ENCODE measurements at places on chromosomes 7 and 10. TPM values are rescaled to one million over a fixed set of nuclear protein-coding genes. Genes with fewer than 3 reads are reported as not detected.

FRMPD2 gene
- total RNA-seq = not detected

MYOZ1 gene
- total RNA-seq = not detected

TWIST1 gene
- 0.63 TPM for total RNA-seq

PLAU gene
- 4.8 TPM for total RNA-seq

HOXA1 gene
- 0.28 TPM for total RNA-seq

HIPK2 gene
- total RNA-seq = 20.2 TPM

Data from activated CD8-positive, alpha-beta memory T cell treated with anti-CD3 and anti-CD28 coated beads, Interleukin-2, amount 10 ng/mL, durations not matched to agents 7 days and 5 days (primary cell).